ENCODE measurements at places on chromosomes 3 and 15. TPM values are rescaled to one million over a fixed set of nuclear protein-coding genes. Genes with fewer than 3 reads are reported as not detected.

SLC7A14 gene
- total RNA-seq = not detected

OCA2 gene
- 4.0 TPM for total RNA-seq

SEMA3F gene
- 40.3 TPM for total RNA-seq

DNA sequence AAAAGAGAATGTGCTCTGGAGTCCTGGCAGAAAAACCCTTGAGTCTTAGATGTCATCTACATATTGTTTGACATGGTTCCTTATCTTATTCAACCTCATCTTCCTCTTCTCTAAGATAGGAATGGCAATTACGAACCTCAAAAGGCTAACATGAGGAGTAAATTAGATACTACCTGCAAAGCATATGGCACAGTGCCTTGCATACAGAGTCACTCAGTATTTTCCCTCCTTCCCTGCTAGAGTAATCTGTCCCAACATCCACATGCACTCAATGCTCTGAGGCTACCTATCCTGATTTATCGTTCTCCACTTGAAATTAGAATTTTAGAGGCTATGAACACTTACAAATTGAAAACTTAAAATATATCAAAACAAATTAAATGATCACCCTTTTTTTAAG lies 386.7 kb downstream of the RSL24D1 start:
- DNase-seq = no peak
- no peak overlapping the region for H3K4me3 ChIP-seq
- H3K27ac ChIP-seq = no peak overlapping the region
- no peaks in the 10 kb centered on the region for H3K27me3 ChIP-seq
- H3K4me1 ChIP-seq = no peaks in the 10 kb centered on the region
- no peaks in the 10 kb centered on the region for H3K36me3 ChIP-seq

DNA sequence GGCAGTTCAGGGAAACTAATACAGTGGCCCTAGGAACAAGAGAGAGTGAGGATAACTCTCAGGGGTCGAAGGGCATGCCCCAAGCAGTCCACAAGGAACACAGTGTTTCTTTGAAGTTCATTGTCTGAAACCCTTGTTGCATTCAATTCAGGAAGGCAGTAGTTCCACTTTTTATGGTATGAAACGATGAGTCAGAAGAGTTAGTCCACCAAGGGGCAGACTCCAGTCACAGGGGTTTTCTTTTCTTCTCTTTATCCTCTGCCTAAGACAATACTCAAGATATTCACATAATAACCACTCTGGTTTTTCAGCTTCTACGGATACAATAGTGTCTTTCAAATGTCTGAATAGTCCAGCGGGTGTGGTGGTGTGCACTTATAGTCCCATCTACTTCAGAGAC lies 23.7 kb upstream of the TICRR start:
- H3K27ac ChIP-seq = no peak overlapping the region
- H3K4me3 ChIP-seq = no peak overlapping the region
- no peaks in the 10 kb centered on the region for H3K36me3 ChIP-seq
- H3K4me1 ChIP-seq = no peaks in the 10 kb centered on the region
- no peaks in the 10 kb centered on the region for H3K27me3 ChIP-seq
- DNase-seq = no peak

DNA sequence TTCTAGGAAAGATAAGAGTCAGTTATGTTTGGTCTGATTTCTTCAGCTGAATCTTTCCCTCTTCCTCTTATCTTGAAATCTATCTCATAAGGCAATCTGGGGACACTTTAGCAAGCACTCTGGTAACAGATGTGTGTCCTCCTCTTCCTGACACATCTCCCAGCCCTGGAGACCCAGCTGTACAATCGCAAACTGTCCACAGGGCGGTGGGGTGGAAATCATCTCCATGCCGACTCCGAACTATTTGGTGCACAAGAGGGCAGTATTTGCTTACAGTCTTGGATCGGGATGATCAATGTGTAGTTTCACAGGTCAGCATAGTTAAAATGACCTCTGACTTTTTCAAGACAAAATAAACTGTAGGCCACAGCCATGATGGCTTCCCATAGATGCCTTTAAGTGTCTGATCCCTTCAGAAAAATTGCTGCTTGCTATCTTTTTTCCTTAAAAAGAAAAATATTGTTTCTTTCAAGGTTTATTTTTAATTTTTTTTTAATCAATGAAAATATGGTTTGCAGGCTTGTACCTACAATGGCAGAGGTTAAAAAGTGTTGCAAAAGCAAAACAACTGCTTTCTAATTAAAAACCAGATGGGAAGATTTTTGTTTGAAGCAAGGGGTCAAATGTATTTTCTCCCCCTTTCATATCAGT lies 17.7 kb downstream of the EEFSEC start:
- H3K36me3 ChIP-seq = no peaks in the 10 kb centered on the region
- no peak overlapping the region for H3K27ac ChIP-seq
- DNase-seq = no peak

DNA sequence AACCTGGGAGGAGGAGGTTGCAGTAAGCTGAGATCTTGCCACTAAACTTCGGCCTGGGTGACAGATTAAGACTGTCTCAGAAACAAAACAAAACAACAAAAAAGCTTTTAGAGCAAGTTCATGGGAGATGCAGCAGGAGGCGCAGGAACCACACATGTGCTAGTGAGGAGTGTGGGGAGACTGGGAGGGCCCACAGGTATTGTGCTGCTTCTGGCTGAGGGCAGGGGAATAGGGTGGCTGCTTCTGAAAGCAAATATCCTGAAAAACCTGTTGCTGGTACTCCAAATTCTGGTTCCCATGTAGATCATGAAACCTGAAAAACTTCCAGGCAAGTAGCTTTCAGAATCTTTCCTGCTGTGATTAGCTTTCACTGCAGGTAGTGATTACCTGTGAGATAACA lies 22.1 kb downstream of the TYRO3 start:
- H3K36me3 ChIP-seq = no peaks in the 10 kb centered on the region
- no peak for DNase-seq
- H3K4me3 ChIP-seq = no peak overlapping the region
- no peaks in the 10 kb centered on the region for H3K4me1 ChIP-seq
- H3K27me3 ChIP-seq = no peaks in the 10 kb centered on the region
- no peak overlapping the region for H3K27ac ChIP-seq
